ENCODE measurements at places on chromosomes 11 and 22.

- DNase-seq = peak; percentile 37
Measured at GRCh38 chr11:119376197-119376847, 5.2 kb downstream of the USP2 start.

DNA sequence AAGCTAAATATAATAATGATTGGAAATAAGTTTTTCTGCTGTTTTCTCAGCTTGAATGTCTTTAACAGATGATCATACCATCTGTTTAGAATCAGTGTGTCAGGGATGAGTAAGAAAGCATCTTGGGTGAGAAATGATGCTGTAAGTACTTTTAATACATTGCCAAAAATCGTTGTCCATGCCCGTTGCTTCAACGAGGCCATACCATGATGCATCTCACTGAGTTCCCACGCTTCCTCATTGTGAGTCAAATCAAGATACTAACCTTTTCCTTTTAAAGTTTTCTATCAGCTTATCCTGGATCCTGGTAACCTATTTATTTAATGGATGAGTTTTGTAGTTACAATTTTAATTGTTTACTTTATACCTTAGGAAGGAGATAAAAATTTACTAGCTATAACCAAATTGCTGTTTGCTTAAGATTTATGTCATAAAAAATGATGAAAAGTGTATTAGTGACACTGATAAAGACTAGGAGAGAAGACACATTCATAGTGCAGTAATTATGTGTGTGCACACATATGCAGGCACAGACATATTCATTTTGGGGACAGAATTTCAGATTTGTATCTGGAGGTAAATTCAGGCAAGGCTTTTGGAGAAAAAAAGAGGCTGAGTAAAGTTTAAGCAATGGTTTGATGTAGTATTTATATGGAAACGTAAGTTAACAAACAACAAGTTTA is 154.8 kb downstream of the UVRAG start:
- DNase-seq = no peak

DNA sequence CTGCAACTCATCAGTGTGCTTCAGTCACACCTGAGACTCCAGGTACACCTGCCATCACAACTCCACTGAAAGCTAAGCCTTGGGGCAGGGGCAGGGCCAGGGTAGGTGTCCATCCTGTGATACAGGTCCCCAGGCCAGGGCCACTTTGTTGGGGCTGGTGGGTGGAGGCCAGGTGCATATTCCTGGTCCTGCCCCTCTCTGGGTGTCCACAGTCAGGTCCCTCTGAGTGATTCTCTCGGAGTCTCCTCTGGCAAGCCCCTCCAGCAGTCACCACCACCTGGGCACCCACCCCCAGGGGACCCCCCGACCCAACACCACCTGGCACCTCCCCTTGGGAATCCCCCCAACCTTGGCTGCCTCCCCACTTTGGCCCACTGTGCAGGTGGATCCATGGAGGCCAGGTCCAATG is 9.5 kb upstream of the ACR start:
- DNase-seq = no peak

DNA sequence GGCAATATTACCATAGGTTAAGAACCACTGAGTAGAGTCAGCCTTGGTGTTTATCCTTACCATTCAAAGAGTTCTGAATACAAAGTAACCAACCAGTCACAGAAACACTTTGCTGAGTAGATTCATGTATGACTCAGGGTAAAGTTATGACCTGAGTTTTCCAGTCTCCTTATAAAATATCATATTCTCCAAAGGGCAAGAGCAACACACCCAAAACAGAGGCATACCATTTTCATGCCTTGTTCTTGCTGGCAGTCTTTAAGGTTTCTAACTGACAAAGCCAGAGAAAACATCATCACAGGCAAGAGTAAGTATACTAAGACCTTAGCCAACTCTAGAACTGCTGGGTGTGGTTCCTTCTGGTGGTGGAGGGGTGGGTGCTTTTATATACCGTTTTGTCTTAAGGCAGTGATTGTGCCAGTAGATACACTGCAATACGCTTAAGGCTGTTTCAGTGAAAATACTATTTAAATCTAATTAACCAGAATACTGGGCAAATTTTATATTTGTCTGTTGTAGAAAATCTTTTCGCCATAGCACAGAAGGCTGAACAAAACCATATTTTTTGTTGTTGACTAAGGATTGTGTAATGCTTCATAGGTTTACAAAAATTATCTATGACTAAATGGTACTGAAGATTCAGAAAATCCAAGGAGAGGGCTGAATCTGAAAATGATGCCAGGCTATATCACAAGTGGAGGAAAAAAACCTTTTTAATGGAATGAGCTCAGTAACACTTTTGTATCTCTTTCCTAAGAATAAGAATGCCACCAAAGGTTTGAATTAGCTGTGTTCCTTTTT is 3.0 kb downstream of the ATL3 start:
- no peak for DNase-seq

- no peak for DNase-seq
Measured at GRCh38 chr11:44199816-44200215, 104.3 kb downstream of the EXT2 start.

DNA sequence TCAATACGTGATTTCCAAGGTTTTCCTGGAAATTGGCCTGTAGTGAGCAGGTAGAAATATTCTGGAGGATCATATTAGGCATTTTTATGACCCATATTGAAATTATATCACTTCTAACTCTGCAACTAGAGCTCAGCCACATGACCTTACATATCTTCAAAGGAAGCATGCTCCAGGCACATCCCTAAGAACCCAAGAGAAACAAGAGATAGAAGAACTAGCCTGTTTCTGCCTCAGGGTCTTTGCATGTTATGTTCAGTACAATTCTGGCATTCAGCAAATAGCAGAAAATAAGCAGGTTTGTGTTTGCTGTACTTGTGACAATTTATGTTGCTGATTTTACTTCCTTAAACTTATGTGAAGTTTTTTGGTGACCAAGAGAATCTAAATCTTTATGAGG is 663.7 kb upstream of the ANO5 start:
- no peak for DNase-seq

GRCh38 chr11:57294225-57295131 is 30.3 kb downstream of the TNKS1BP1 start:
- DNase-seq = no peak

GRCh38 chr11:587978-588380 is 11.7 kb downstream of the PHRF1 start:
- DNase-seq = no peak

- DNase-seq = no peak
Measured at GRCh38 chr11:6245536-6245935, 6.6 kb downstream of the CNGA4 start.

DNA sequence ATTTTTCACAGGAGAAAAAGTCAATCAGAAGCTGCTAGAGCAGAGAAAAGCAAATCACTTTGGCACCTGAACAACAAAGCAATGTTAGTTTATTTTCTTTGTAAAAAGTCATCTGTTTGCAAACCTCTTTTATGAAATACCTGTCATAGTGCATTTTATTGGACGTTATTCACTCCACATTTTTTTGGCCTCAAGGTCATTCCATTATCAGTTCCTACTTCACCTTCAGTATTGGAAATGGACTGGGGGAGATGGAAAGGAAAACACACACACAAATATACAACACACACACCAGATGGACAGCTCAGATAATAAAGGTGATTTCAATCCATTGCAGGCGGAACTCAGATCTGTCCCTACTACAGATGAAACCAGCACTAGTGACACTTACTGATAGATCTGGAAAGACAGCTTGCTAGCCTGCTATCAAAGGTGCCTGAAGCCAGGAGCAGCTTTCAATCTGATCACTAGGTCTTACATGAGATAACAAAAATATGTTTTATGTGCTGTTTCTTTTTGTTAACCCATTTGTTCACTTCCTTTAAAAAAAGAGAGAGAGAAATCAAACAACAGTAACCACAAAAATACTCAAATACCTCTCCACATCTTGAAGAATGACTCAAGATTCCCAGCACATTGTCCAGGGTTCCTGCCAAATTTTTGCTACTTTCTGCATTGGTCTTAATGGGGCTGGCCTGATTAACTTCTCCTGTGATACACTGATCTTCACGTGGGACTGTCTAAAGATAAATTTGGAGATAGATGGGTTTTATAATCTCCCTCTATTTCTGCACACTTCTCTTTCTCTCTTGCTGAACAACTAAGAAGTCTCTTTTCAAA is 844.3 kb upstream of the TENM4 start:
- no peak for DNase-seq

- DNase-seq = no peak
Measured at GRCh38 chr11:117771197-117771596, 25.8 kb downstream of the DSCAML1 start.

- no peak for DNase-seq
Measured at GRCh38 chr11:78773077-78773476, 198.4 kb upstream of the NARS2 start.

Measured in neural crest cell (in vitro differentiated cells).